Activated T-helper 2 cell treated with anti-CD3 and anti-CD28 coated beads, Interferon-gamma antibody, Interleukin-2, Interleukin-4, amounts not matched to agents 10 μg/mL and 5 μg/mL and 100 μg/mL, durations not matched to agents 14 hours and 24 hours and 36 hours (primary cell): ENCODE measurements at places on chromosomes 1 and 21. TPM values are rescaled to one million over a fixed set of nuclear protein-coding genes. Genes with fewer than 3 reads are reported as not detected.

Gene GSTM2
- 30.1 and 32.3 TPM in 2 replicates for total RNA-seq

Gene SH2D2A
- total RNA-seq, result 453 and 474 TPM in 2 replicates

GRCh38 chr1:32044234-32044633, 28.5 kb upstream of the TMEM39B start:
- DNase-seq, result no peak

Gene COA6
- 60.3 and 63.6 TPM in 2 replicates for total RNA-seq

Gene VWA5B1
- not detected in 2 replicates for total RNA-seq

Gene RRAGC
- total RNA-seq, result 13.3 and 14.2 TPM in 2 replicates
